ENCODE measurements at places on chromosomes 6 and 20.
A peak's percentile ranks its signal among the peaks of the same experiment; 100 is the strongest.

DNA sequence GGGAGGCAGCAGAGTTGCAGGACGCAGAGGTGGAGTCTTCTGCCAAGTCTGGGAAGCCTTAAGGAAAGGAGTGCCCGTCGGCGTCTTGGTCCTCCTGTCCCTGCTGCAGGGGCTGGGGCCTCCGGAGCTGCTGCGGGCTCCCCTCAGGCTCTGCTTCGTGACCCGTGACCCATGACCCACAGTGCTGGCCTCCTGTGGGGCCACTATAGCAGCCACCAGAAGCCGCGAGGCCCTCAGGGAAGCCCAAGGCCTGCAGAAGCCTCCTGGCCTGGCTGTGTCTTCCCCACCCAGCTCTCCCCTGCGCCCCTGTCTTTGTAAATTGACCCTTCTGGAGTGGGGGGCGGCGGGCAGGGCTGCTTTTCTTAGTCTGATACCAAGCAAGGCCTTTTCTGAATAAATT lies 3.3 kb upstream of the COL9A3 start:
- DNase-seq = no peak

- no peak for DNase-seq
These were observed 62.8 kb upstream of the EPB41L1 start for GRCh38 chr20:36091561-36092397.

DNA sequence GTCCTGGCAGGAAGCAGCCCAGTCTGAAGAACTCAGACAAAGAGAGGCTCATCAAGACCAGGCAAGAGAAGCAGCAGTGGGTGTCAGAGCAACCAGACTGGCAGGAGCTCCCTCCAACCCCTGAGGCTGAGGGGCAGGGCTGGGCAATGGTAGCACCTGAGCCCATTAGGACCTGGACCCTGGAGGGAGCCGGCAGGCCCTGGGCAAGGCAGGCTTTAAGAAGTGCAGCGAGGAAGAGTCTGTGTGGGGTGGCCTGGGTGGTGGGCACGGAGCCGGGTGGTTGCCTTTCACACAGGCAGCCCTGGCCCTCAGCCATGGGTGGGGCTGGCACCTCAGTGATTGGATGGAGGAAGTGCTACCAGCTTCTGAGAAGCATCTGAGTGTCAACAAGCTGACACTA lies 33.1 kb upstream of the IRF4 start:
- no peak for DNase-seq

GRCh38 chr6:144736763-144737162 lies 451.6 kb downstream of the UTRN start:
- no peak for DNase-seq

GRCh38 chr20:39563349-39563748 lies 601.2 kb downstream of the DHX35 start:
- DNase-seq = no peak

DNA sequence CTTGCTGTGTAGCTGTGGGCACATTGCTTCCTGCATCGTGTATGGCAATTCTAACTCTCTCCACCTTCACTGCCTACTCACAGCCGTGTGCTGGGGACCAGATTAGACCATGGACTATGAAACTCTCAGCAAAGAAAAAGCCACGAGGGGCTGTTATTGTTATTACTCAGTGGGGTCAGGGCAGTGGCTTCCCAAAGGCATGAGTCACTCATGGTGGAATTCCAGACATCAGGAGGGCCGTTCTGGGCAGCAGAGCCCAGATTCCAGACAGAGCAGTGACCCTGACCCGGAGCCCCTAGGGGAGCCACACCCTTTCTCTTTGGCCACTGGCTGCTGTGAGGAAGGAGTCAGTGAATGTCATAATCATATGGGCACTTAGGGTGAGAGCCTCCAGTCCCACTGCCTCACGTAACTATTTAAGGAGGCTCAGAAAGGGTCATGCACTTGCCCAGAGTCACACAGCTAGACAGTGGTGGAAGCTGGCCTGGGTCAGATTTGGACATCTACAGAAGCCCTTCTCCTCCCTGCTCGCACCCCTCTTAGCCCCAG lies 22.2 kb upstream of the CCN5 start:
- peak; percentile 97 for DNase-seq

DNA sequence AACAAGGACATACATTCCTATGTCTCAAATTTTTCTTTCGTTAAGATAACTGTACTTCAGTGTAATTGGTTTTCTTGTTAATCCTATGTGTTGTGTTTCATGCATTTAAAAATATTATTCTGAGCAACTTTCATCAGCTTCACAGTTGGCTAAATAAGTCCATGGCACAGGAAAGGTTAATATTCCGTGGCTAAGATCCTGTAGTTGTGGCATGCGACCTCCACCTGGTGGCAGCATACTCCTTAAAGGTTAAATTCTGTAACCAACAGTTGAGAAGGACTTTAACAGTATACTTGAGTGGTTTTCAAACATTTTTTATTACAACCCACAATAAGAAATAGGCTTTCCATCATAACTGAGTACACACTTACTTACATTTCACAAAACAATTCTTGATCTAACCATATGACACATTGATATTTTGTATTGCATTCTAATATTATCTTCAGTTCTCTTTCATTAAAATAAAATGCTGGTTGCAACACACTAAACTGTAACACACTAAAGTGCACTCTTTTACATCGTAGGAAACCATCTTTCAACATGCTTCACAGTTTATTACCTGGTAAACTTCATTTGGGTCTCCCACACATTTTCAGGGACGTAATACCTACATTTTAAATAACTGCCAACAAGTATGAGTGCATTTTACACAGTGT lies 118.3 kb downstream of the SLX4IP start:
- DNase-seq = peak; percentile 85

GRCh38 chr20:830011-830521 lies 3.4 kb upstream of the FAM110A start:
- no peak for DNase-seq

GRCh38 chr6:81451787-81452186 lies 300.7 kb downstream of the TENT5A start:
- peak; percentile 9 for DNase-seq

GRCh38 chr20:60869087-60869486 lies 383.0 kb upstream of the CDH4 start:
- DNase-seq = no peak

GRCh38 chr6:80528115-80528514 lies 421.6 kb downstream of the BCKDHB start:
- DNase-seq = peak; percentile 7

- DNase-seq = no peak
These were observed 25.2 kb upstream of the TLDC2 start for GRCh38 chr20:36850759-36851158.

DNA sequence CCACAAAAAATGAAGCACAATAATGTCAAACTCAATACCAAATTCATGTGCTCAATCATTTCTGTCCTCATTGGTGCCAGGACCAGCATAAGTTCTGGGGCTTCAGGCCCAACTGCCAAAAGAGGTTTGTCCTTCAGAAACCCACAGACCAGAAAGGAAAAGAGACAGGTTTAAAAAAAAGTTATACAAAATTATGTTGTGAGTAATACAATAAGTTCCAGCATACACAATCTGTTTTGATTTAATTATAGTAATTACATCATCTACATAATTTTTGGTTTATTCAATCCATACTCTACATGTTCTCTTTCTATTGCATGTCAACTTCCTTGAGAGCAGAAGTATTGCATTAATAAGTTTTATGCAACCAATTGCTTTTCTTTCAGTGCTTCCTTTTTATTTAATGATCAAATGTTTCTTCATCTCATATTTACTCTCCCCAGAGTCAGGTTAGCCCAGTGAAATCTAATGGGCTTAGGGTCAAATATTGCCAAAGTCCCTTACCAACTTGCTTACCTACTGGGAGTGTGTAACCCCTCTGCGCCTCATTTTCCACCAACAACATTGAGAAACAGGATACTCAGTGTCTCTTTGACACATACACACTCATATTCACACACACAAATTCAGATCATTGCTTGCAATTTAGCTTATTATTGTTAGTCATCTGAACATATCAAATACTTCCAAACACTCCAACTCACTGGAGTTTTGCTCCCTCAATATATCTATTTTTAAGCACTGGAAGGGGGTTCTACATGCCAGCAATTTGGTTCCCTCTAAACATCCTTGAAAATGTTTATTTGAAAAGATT lies 424.4 kb upstream of the MARCKS start:
- peak; percentile 3 for DNase-seq

- DNase-seq = peak; percentile 72
These were observed 67.2 kb upstream of the RNF24 start for GRCh38 chr20:4082406-4083097.

DNA sequence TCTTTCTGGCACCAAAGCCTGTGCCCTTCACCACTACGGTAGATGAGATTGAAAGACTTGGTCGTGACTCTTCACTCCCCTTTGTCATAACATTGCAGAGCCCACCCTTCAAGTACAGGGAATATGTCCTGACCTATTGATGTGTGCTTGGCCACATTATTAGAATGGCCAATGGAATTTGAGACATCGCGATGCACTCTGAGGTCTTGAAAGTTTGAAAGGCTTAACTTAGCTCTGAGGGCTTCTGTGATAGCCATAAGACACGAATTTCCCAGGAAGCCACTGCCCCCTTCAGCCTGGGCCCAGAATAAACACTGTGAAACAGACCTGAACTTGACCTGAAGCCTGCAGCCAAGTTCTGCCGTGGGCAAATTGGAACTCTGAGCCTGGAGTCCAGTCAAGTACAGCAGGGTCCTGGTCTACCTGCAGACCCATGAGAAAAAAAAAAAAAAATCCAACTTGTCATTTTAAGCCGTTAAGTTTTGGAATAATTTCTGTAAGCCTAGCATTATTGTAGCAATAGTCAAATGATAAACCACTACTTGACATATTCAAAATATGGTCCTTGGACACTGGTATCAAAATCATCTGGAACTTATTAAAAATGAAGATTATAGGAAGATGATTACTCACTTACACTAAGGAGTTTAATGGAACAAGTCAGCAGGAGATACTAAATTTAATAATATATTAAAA lies 36.9 kb upstream of the TRAF3IP2 start:
- DNase-seq = peak; percentile 82

Measured in lung microvascular endothelial cell (primary cell).